ENCODE measurements at places on chromosomes 4 and X. TPM values are rescaled to one million over a fixed set of nuclear protein-coding genes. Genes with fewer than 3 reads are reported as not detected.

Gene CSAG1
- total RNA-seq: not detected

Gene CLCN4
- total RNA-seq: 3.7 TPM

Gene H2BW2
- total RNA-seq: not detected

Gene REPS2
- total RNA-seq: 0.65 TPM

Gene COL4A5
- total RNA-seq: 547 TPM

Gene GAB1
- total RNA-seq: 40.0 TPM

Gene SEC24B
- 34.5 TPM for total RNA-seq

Gene PTTG2
- not detected for total RNA-seq

Gene NPY2R
- not detected for total RNA-seq

Gene SSX1
- not detected for total RNA-seq

Gene MAGEA10
- total RNA-seq: not detected

Gene CXCL8
- 32.4 TPM for total RNA-seq

DNA sequence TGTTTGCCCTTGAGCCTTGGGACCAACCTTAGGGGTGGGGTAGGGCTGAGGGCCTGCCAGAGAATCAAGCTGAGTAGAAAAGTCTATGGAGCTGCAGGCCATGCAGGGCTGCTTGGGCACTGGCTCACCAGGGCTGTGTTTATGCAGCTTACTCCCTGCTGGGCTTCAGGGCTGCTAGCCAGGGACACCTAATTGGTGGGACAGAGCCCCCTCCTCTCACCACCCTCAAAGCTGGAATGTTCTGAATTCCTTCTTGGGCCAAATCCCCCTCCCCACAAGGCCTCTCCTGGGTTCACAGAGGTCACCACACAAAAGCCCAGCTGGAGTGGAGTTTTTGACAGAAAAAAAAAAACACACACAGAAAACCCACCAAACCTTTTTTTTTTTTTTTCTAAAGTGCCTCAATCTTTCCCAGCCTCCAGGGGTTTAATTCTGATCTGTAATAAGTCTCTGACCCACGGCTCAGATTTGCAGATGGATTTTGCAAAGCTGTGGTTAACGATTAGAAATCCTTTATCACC is at the start of gene CLDN2:
TSS of gene CLDN2 (plus strand) at position 471 of the 521 bp plus-strand sequence. CDS start 7,827 bp downstream, outside the sequence.
- no peak within 1 kb of the TSS for H3K27ac ChIP-seq
- H3K36me3 ChIP-seq: no peaks in the 10 kb centered on the region
- H3K27me3 ChIP-seq: no peaks in the 10 kb centered on the region
- H3K4me1 ChIP-seq: peaks cover 40% of the 10 kb centered on the region
- H3K4me3 ChIP-seq: no peak within 1 kb of the TSS

DNA sequence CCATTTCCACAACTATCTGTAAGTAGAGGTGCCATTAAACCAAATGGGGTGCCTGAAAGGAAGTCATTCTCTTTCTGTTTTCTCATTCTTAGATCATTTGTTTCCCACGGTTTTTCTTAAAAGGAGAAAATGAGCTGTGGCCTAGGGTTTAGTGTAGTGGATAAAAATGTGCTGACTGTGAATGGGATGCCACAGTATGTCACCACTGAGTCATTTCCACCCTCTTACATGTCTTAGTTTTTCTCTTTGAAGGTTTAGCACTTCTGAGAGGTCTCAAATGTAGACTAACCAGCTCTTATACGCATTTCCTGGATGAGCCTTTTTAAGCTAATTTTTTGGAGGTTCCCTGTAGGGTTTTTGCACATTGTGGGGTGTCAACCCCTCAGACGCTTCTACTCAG is 244.5 kb upstream of the SPANXN1 start:
- H3K36me3 ChIP-seq: no peaks in the 10 kb centered on the region
- no peak for DNase-seq
- H3K4me1 ChIP-seq: peaks cover 9% of the 10 kb centered on the region
- no peak overlapping the region for H3K4me3 ChIP-seq
- no peak overlapping the region for H3K27ac ChIP-seq
- H3K27me3 ChIP-seq: no peaks in the 10 kb centered on the region

GRCh38 chr4:69707807-69708206 is 52.6 kb downstream of the SULT1B1 start:
- H3K27ac ChIP-seq: peak overlapping the region; percentile 81
- no peak for DNase-seq
- H3K27me3 ChIP-seq: no peaks in the 10 kb centered on the region
- H3K4me3 ChIP-seq: no peak overlapping the region

GRCh38 chrX:8235026-8235425 is 64.0 kb upstream of the VCX2 start:
- no peaks in the 10 kb centered on the region for H3K36me3 ChIP-seq
- no peak for DNase-seq
- no peak overlapping the region for H3K27ac ChIP-seq
- no peaks in the 10 kb centered on the region for H3K4me1 ChIP-seq
- H3K27me3 ChIP-seq: no peaks in the 10 kb centered on the region

DNA sequence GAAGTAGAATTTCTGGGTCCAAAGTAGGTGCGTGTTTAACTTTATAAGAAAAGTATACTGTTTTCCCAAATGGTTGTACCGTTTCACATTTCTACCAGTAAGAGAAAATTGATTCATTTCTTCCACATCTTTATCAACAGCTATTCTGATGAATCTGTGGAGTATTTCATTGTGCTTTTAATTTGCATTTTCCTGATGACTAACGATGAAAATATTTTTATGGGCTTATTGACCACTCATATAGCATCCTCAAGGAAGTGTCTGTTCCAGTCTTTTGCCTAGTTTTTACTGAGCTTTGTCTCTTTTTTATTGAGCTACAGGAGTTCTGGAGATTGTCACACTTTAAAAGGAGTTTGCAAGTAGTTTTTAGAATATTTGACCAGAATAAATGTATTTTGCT is 92.6 kb downstream of the ASB9 start:
- no peaks in the 10 kb centered on the region for H3K36me3 ChIP-seq
- no peaks in the 10 kb centered on the region for H3K27me3 ChIP-seq
- H3K27ac ChIP-seq: no peak overlapping the region
- no peak for DNase-seq
- no peaks in the 10 kb centered on the region for H3K4me1 ChIP-seq
- no peak overlapping the region for H3K4me3 ChIP-seq

GRCh38 chr4:99594818-99595217 is 20.2 kb downstream of the MTTP start:
- H3K27me3 ChIP-seq: peaks cover 16% of the 10 kb centered on the region
- no peak for DNase-seq
- no peak overlapping the region for H3K27ac ChIP-seq
- no peaks in the 10 kb centered on the region for H3K36me3 ChIP-seq

- H3K27ac ChIP-seq: no peak overlapping the region
- DNase-seq: no peak
- H3K36me3 ChIP-seq: no peaks in the 10 kb centered on the region
- no peaks in the 10 kb centered on the region for H3K27me3 ChIP-seq
Observed at GRCh38 chrX:26286836-26287235, 70.9 kb downstream of the MAGEB5 start.

- no peaks in the 10 kb centered on the region for H3K36me3 ChIP-seq
- no peak overlapping the region for H3K27ac ChIP-seq
- DNase-seq: no peak
- H3K4me3 ChIP-seq: no peak overlapping the region
Observed at GRCh38 chr4:89765966-89766365, 71.0 kb downstream of the SNCA start.

- H3K27me3 ChIP-seq: peaks cover 35% of the 10 kb centered on the region
- no peak overlapping the region for H3K4me3 ChIP-seq
- DNase-seq: no peak
- H3K27ac ChIP-seq: no peak overlapping the region
Observed at GRCh38 chr4:143511906-143512305, 1.6 kb upstream of the SMARCA5 start.

- no peak overlapping the region for H3K27ac ChIP-seq
- no peak for DNase-seq
- no peaks in the 10 kb centered on the region for H3K27me3 ChIP-seq
- no peaks in the 10 kb centered on the region for H3K36me3 ChIP-seq
- H3K4me1 ChIP-seq: no peaks in the 10 kb centered on the region
- H3K4me3 ChIP-seq: no peak overlapping the region
Observed at GRCh38 chrX:139446832-139447231, 83.7 kb upstream of the F9 start.

GRCh38 chr4:6912441-6912840 is 2.8 kb downstream of the TBC1D14 start:
- H3K4me1 ChIP-seq: peaks cover 33% of the 10 kb centered on the region
- H3K36me3 ChIP-seq: no peaks in the 10 kb centered on the region
- no peak overlapping the region for H3K4me3 ChIP-seq
- DNase-seq: no peak

- H3K4me1 ChIP-seq: no peaks in the 10 kb centered on the region
- H3K27me3 ChIP-seq: peaks cover 85% of the 10 kb centered on the region
- no peak within 1 kb of the TSS for H3K27ac ChIP-seq
- no peak for DNase-seq
- no peak within 1 kb of the TSS for H3K4me3 ChIP-seq
Observed at GRCh38 chr4:77605210-77605902, at the start of gene CXCL13. TSS of gene CXCL13 (plus strand) at chr4:77605820. CDS start at chr4:77605866, 46 bp downstream.

DNA sequence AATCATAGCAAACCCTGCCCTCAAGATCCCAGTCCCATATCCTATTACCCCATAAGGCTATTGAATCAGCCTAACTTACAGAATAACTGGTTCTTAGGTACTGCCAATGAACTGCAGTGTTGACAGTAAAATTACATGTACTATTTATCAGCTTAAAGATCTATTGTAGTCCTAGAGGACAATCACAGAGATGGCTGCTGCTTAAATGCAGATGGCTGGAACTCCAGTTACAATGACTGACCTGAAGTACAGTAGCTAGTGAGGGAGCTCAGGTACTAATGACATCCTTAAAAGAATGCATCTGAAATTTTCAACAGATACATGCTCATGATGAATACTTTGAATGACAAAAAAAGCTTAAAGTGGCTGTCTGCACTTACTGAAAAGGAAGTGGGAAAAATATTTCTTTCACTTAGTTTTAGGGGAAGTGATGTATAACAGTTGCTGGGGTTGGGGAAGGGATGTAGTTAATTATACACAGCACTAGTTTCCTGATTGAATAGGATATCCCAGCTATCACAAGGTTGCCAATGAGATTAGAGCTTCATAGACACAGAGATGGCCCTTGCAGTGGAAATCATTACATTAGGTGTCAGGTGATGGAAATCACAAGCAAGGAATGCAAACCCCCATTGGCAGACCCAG is 42.0 kb downstream of the USP26 start:
- H3K4me3 ChIP-seq: no peak overlapping the region
- H3K27ac ChIP-seq: no peak overlapping the region
- no peak for DNase-seq
- H3K4me1 ChIP-seq: peaks cover 11% of the 10 kb centered on the region
- no peaks in the 10 kb centered on the region for H3K36me3 ChIP-seq

GRCh38 chr4:96183611-96184010 is 343.7 kb downstream of the PDHA2 start:
- no peak for DNase-seq
- no peaks in the 10 kb centered on the region for H3K36me3 ChIP-seq
- H3K4me1 ChIP-seq: peaks cover 2% of the 10 kb centered on the region

- no peak for DNase-seq
- no peak overlapping the region for H3K27ac ChIP-seq
- H3K4me1 ChIP-seq: no peaks in the 10 kb centered on the region
Observed at GRCh38 chr4:8497762-8498161, 57.2 kb downstream of the TRMT44 start.

- DNase-seq: no peak
- no peaks in the 10 kb centered on the region for H3K36me3 ChIP-seq
- peaks cover 4% of the 10 kb centered on the region for H3K27me3 ChIP-seq
- no peak overlapping the region for H3K4me3 ChIP-seq
Observed at GRCh38 chr4:48138936-48139335, 4.9 kb upstream of the TXK start.

DNA sequence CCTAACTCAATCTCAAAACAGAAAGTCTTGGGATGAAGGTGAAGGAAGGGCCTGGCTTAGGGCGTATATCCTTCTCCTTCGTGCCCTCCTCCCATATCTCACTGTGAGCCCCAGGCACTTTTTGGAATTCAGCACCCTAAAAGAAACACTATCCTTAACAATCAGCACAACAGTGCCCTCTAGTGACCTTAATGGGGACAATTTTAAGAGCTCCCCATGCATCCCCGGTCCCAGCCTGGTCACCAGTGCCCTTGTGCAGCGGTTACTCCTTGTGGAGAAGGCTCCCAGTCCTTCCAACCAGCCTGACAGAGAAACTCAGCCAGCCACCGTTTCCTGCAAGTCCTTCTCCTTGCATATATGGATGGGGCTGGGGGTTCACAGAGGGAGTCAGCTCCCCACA is 4.2 kb downstream of the PAK3 start:
- H3K4me3 ChIP-seq: no peak overlapping the region
- H3K4me1 ChIP-seq: peaks cover 9% of the 10 kb centered on the region
- no peaks in the 10 kb centered on the region for H3K36me3 ChIP-seq

GRCh38 chrX:103214870-103215424 is at the start of gene BEX4:
TSS of gene BEX4 (plus strand) at chrX:103215108. CDS start at chrX:103216154, 1,046 bp downstream.
- peaks cover 9% of the 10 kb centered on the region for H3K36me3 ChIP-seq
- peak within 1 kb of the TSS; percentile 78 for H3K27ac ChIP-seq
- H3K27me3 ChIP-seq: no peaks in the 10 kb centered on the region

- H3K27ac ChIP-seq: no peak overlapping the region
- no peaks in the 10 kb centered on the region for H3K36me3 ChIP-seq
- no peak overlapping the region for H3K4me3 ChIP-seq
- no peaks in the 10 kb centered on the region for H3K27me3 ChIP-seq
Observed at GRCh38 chr4:183362036-183362435, 39.8 kb upstream of the CLDN24 start.

GRCh38 chrX:110418316-110419235 is 59.9 kb downstream of the RTL9 start:
- H3K27ac ChIP-seq: no peak overlapping the region
- peaks cover 19% of the 10 kb centered on the region for H3K4me1 ChIP-seq
- H3K27me3 ChIP-seq: peaks cover 13% of the 10 kb centered on the region
- H3K36me3 ChIP-seq: no peaks in the 10 kb centered on the region
- no peak for DNase-seq

Measured in osteocyte (in vitro differentiated cells).